Astrocyte of the spinal cord (primary cell): ENCODE measurements at places on chromosomes 1 and 21.

DNA sequence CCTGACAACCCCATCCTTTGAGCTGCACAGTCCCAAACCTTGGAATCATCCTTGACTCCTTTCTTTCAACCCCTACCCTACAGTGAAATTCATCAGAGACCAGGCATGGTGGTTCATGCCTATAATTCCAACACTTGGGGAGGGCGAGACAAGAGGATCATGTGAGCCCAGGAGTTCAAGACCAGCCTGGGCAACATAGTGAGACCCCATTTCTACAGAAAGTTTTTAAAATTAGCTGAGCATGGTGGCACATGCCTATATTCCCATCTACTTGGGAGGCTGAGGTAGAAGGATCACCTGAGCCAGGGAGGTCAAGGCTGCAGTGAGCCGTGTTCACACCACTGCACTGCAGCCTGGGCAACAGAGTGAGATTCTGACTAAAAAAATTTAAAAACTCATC lies 34.5 kb downstream of the RERE start:
- no peak for DNase-seq

GRCh38 chr1:21573971-21574465 lies 64.8 kb downstream of the ALPL start:
- DNase-seq, result peak; percentile 91

GRCh38 chr1:50787266-50787665 lies 172.8 kb downstream of the FAF1 start:
- no peak for DNase-seq

- DNase-seq, result peak; percentile 90
These were observed 187.2 kb downstream of the FGGY start for GRCh38 chr1:59484096-59484495.
